Osteoblast (primary cell): ENCODE measurements at places on chromosomes 3 and 15. TPM values are rescaled to one million over a fixed set of nuclear protein-coding genes. Genes with fewer than 3 reads are reported as not detected.
A peak's percentile ranks its signal among the peaks of the same experiment; 100 is the strongest.

DNA sequence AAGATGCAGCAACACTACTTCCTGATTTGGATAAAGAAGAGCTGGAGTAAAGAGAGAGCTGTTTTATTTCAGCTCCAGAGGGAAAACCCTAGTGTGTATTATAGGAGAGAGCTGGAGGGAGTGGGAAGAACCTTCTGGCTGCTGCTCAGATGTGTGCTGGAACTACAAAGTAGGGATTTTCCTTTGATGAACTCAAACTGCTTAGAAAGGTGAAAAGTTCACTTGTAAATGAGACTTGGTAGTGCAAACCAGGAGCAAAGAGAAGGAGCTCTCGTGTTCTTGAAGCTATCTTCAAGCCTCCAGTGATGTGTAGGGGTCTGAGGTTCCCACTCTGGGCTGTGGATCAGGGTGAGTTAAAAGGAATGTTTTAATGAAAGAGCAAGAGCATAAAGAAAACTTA lies 110.4 kb downstream of the EDEM1 start:
- DNase-seq, result no peak

- no peak for DNase-seq
Observed at GRCh38 chr15:79315623-79316328, 4.9 kb downstream of the TMED3 start.

DNA sequence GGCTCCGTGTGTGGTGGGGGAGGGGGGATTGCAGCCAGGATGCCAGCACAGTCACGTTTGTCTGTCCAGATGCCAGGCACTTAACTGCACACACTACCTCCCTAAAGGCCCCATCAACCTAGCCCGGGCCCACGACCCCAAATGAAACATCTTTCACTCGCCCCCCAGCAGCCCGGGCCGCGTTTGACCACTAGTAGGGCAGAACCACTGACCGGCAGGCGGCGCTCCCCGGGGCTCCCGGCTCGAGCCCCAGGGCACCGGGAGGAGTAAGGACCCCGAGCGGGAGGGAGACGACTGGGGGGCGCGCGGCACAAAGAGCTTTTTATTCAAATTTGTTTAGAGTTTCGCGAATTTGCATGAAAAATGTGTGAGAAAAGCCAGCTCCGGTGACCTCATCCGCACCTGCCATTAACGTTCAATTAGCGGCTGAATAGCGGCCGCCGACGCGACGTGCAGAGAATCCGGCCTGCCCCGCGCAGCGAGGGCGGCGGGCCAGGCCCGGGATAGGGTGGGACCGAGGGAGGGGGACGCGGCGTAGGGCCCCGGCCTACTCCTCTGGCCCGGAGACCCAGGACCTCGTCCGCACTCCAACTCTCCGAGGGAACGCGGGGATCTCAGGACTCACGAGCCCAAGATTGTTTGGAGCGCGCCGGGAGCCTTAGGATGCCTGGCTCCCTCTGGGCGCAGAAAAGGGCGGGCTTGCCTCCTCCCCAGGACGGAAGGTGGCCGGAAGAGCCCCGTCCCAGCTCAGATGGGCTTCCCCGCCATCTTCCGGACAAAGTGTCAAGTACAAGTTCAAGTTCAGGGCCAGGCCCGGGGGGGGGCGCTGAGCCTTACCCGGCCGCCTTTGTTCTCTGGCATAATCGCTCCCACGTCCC lies 64.9 kb upstream of the POLG start:
- peak; percentile 87 for DNase-seq

- no peak for DNase-seq
Observed at GRCh38 chr15:68852461-68852860, 31.8 kb upstream of the ANP32A start.

DNA sequence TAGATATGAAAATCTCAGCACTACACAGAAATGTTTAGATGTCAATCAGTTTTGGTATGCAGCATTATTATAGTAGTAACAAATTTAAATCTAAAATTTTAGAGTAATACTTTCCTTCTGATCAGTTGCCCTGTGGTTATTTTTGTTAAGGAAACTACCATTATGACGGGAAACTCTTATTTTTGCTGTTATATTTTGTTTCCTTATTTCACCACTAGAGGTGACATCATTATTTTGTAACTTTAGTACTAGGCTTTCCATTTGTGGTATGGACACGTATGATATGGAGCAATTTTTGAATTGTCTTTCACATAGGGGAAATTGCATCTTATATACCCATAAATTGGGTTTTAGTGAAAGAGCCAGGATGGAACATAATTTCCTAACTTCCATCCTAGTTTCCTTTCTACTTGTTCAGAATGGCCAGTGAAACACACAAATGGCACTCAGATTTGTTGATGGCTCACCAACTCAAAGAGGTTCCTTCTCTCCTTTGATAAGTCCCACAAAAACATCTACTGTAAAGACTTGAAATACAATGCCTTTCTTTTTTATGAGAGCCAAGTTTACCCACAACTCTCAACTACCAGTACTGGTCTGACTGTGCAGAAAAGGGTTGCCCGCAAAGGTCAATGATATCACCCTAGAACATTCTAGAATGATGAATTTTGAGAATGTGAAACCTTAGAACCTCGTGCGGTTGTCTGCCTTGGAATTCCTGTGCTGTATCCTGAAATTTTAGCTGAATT lies 19.4 kb upstream of the PPP4R2 start:
- peak; percentile 4 for DNase-seq

DNA sequence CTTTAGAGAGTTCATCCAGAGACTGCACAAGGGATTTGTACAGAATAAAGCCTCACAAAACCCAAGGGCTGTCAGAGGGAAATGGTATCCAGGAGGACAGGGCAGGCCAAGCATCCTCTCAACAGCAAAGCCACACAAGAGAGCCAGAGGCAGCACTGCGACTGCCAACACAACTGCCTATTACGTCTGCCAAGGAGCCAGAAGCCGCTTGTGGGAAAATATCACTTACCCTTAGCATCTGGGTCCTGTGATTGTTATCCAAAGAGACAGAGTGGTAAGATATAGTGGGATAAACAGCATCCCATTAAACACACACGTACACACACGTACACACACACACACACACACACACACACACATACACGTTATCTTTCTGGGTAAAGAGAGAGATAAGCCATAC lies 618.3 kb upstream of the AGTR1 start:
- no peak for DNase-seq

- DNase-seq, result no peak
Observed at GRCh38 chr3:129575997-129576384, 30.5 kb downstream of the PLXND1 start.

- peak; percentile 64 for DNase-seq
Observed at GRCh38 chr3:55893045-55893664, 406.0 kb upstream of the WNT5A start.

DNA sequence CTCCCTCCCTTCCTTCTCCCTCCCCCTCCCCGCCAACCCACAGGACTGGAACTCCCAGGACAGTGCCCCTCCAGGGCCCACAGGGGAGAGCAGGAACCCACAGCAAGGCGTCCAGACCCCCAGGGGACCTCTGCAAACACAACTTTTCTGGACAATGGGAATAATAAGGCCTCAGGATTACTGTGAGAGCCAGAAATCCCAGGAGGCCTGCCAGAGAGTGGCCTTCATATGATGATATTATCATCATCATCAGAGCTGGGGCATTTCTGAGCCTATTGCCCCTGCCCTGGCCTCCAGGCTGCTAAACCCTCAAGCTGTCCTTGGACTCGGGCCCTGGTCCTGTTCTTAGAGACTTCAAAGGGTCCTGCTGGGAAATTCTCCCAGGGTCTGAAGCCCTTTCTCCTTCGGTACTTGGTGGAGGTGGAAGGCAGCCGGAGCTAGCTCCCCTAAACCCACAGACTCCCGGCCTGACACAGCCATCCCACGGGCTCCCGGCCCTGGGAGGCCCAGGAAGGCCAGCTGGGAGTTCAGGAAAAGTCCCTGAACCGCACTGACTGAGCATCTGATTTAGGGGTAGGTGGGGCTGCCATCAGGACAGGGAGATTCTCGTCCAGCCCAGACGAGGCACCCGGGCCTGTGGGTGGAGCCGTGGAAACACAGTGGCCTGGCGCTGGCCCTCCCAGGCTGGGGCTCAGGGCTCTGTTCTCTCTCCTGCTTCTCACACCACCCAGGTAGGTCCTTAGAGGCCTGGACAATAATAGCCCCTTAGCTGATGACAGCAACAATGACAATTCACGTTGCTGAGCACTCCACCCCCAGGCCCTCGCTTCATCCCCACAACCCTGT lies 4.9 kb downstream of the CALML4 start:
- peak; percentile 76 for DNase-seq

DNA sequence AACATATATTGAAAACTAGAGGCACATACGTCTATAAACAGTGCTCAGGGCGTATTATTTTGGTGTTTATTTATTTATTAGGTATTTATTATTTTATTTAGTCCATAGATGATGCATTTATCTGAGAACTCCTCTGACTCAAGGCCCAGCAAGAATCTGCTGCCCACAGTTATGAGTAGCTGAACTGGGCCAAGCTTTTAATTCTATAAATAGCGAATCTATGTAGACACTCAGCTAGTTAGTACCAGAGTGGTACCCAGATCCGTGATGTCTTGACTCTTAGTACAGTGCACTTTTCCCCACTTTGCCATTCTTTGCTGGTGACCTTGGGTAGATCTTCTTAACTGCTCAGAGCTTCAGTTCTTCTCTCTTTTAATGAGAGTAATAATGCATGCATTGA lies 370.4 kb upstream of the TPRG1 start:
- no peak for DNase-seq

DNA sequence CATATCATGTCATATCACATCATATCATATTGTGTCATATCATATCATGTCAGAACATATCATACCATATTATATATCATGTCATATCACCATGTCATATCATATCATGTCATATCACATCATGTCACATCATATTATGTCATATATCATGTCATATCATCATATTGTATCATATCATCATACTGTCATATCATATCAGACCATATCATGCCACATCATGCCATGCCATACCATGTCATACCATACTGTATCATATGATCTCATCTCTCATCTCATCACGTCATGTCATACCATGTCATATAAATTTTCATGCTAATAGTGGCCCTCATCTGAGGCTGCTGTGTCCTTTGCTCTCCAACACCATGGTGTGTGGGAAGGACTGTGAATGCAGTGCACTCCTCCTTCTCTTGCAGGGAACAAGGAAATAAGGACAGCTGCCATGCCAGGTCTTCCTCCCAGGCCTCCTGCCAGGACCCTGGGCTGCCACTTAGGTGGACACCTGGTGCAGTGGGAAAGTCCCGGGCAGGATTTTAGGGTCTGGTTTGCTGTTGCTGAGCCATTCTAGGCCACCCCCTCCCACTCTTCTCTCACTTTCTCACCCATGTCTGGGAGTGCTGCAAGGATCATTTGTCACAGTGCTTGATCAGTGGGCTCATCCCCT lies 72.4 kb upstream of the TRPM1 start:
- no peak for DNase-seq

DNA sequence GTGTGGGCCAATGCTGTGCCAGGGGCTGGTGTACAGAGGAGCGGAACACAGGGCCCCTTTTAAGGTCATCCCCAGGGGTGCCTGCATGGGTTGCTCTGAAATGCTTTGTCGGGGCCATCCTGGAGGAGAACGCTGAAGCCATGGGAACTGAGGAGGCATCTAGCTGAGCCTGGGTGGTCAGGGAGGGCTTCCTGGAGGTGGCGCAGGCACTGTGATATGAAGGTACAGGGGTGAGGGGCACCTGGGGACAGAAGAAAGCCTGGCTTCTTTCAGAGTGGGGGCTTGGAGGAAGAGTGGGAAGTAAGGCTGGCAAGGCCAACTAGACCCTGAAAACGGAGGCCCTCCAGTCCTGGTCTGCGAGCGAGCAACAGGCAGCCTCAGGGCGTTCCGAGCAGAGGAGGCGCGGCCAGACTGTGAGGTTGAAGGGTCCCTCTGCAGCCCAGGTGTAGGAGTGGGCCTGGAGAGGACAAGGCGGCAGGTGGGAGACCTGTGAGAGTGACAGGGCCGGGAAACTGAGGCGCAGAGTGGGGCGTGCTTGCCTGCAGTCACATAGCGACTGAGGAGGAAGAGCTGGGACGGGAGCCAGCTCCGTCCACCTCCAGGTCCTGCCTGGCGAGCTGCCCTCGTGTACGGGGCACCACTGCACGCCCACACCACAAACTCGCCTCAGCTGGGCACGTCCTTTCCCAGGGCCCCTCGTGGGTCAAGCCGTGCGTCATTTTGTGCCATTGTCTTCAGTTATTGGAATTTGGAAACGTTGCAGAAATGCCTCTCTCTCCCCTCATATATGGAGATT lies 4.1 kb downstream of the FBLN2 start:
- DNase-seq, result no peak

DNA sequence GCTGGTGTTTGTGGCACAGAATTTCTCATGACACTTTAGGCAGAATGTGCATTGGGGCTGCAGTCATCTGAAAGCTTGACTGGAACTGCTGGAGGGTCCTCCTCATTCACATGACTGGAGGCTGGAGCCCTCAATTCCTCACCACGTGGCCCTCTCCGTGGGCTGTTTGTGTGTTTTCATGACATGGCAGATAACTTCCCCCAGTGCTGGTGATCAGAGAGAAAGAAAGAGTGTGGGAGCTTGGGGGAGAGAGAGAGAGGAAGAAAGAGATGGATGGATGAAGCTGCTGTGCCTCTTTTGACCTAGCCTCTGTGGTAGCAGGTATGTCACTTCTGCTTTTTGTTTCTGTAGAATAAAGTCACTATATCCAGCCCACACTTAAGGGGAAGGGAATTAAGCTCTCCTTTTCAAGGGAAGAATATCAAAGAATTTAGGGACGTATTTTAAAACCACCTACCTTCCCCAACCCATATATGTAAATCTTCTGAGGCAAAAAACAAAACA lies 169.6 kb upstream of the IL12A start:
- no peak for DNase-seq

GRCh38 chr3:167843886-167844285 lies 108.4 kb downstream of the SERPINI1 start:
- DNase-seq, result no peak

GRCh38 chr15:45331972-45332371 lies 46.4 kb downstream of the GATM start:
- DNase-seq, result peak; percentile 41

GRCh38 chr3:192858849-192859585 lies 58.6 kb downstream of the MB21D2 start:
- no peak for DNase-seq

- DNase-seq, result no peak
Observed at GRCh38 chr3:72375237-72376076, 472.8 kb downstream of the SHQ1 start.

GRCh38 chr3:55692957-55693558 lies 206.0 kb upstream of the WNT5A start:
- no peak for DNase-seq

DNA sequence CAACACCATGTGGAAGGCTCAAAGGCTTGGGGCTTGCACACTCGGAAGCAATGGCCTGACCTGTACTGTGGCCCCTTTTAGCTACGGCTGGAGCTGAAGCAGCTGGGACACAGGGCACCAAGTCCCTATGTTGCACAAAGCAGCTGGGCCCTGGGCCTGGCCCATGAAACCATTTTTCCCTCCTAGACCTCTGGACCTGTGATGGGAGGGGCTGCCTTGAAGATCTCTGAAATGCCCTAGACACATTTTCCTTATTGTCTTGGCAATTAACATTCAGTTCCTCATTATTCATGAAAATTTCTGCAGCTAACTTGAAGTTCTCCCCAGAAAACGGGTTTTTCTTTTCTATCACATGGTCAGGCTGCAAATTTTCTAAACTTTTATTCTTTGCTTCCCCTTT lies 85.6 kb upstream of the ALDH1A3 start:
- DNase-seq, result no peak

GRCh38 chr3:123405936-123406510 lies 42.9 kb downstream of the ADCY5 start:
- no peak for DNase-seq

- DNase-seq, result peak; percentile 91
Observed at GRCh38 chr15:88918738-88919137, 5.6 kb upstream of the MFGE8 start.

- peak; percentile 74 for DNase-seq
Observed at GRCh38 chr15:85380812-85381642, 624 bp downstream of the AKAP13 start.

Gene TTC21A
- total RNA-seq, result 6.9 and 8.5 TPM in 2 replicates

Gene FYCO1
- total RNA-seq, result 22.7 and 25.0 TPM in 2 replicates
